ENCODE measurements at places on chromosomes 1 and 21.
A peak's percentile ranks its signal among the peaks of the same experiment; 100 is the strongest.

DNA sequence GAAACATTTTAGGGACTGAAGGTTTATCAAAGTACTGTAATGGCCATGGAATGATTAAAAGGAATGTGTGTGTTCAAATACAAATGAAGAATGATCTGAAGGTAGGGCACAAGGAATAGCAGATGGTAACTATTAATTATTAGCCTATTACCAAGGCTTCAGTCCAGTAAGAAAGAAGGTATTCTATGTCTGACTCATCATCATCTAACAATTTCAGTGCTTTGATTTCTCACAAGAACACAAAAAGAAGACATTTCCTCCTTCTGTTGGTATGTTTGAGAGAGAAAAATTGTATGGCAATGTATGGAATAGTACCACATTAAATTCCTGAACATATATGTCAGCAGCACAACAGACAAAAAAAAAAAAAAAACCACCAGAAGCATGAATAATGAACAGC lies 57.5 kb downstream of the TYW3 start:
- no peak for DNase-seq

DNA sequence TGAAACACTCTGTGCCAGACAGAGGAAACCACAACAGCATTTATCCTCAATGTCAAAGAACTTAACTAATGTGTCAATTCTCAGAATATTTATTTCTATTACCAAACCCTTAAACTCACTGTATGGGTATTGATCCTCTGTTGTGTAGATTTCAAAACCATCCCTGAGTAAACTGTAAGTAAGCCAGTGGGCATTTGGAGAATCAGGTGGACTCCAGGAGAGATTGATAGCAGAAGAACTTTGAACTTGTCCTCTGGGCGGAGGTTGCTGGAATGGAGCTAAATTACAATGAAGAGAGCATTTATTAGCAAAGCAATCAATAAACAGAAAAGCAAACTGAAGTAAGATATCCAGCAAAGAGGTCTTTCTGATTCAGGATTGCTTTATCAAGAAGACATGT lies 216.1 kb downstream of the USH2A start:
- DNase-seq: no peak

DNA sequence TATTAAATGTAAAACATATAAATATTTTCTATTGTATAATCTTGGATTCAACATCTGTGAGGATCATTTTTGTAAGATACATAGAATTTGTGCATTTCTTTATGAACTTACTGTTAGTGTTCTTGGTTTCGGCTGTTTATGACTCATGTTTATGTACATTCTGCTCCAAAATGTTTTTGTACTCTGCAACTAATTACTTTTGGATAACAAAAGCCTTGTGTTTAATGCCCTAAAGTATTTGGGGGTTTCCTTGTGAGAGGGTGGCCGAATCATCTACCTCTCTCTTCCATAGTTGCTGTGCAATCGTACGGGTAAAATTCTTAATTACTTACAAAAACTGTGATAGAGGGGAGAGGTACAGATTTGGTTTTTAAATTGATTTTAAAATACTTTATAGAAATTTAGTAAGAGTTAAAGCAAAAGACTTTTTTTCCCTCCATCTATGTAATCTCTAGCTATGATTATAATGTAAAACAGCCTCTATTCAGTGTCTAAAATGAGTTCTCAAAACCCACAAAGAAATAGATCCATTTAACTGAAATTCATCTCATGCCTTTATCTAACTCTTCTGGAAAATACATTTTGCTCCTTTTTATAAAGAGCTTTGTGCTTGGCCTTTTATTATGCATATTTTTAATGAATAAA lies 38.7 kb upstream of the LRRC8C start:
- no peak for DNase-seq

DNA sequence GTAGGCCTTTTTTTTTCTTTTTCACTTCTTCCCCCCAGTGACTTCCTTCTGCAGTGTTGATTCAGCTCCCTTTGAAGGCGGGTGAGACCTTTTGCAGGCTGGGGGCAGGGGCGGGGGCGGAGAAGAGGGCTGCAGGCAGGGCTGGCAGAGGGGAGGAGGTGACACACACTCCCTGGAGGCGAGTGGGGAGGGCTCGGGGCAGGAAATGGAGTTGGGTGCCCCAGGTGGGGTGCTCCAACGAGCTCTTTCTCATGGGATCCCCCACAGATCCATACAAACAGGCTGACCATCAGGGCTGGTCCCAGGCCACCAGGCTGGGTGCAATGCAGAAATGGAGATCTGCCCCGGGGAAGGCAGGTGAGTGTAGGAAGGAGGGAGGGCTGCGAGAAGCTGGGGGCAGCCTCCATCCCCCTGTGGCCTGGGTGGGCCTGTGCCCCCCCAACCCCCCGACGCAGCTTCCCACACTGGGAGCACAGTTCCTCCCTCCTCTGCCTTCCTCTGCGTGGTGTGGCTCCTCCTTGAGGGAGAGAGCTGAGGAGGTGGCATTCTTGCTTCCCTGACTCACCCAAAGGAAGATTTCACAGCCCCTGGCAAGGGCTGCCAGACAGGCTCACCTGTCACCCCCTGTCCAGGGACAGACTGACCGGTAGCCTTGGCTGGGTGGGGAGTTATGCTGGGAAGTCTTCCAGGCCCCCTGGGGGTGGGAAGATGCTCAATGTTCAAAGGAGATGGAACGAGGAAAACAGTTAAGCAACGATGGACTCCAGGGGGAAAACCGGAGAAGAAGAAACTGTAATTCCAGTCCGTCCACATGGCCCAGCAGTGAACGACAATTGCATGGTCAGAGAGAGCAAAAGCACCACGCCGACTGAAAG lies 7.1 kb upstream of the ITGB2 start:
- DNase-seq: peak; percentile 32

GRCh38 chr1:197103300-197103699 lies 36.2 kb upstream of the F13B start:
- peak; percentile 19 for DNase-seq

- DNase-seq: no peak
Observed at GRCh38 chr1:95582191-95582590, 348.2 kb downstream of the RWDD3 start.

DNA sequence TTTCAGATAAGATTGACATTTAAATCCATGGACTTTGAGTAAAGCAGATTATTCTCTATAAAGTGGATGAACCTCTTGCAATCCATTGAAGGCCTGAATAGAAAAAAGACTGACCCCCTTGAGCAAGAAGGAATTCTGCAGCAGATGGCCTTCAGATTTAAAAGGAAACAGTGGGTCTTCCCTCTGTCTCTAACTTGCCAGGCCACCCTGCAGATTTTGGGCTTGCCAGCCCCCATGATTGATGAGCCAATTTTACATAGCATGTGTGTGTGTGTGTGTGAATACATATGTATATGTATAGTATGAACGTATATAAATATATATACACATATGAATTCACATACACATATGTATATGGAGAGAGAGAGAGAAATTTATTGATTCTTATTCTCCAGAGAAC lies 113.4 kb downstream of the GRIK1 start:
- no peak for DNase-seq

DNA sequence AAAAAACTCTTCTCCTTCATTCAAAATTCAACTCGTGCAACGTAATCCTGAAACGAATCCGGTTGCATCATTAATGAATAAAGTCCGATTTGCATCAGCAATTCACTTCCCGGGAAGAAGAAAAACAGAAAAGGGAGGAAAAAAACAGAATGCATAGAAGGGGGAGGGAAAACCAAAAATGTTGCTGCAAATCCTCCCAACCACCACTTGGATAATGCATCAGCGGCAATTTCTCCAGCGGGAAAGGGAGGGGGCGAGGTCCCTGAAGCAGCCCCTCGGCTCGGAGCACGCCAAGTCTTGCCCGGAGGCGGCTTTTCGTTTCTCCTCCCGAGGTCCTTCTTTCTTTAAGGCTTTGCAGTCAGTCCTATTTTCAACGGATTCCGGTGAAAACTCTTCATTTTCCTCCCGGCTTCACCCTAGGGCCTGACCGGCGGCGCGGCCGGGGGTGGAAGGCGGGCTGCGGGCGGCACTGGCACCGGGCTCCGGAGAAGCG lies 723 bp downstream of the CDC42BPA start:
- no peak for DNase-seq

- no peak for DNase-seq
Observed at GRCh38 chr1:83760226-83761021, 238.5 kb downstream of the TTLL7 start.

- no peak for DNase-seq
Observed at GRCh38 chr21:43188592-43189210, 19.9 kb downstream of the CRYAA start.

- no peak for DNase-seq
Observed at GRCh38 chr1:45412899-45413298, 72.7 kb upstream of the MUTYH start.

DNA sequence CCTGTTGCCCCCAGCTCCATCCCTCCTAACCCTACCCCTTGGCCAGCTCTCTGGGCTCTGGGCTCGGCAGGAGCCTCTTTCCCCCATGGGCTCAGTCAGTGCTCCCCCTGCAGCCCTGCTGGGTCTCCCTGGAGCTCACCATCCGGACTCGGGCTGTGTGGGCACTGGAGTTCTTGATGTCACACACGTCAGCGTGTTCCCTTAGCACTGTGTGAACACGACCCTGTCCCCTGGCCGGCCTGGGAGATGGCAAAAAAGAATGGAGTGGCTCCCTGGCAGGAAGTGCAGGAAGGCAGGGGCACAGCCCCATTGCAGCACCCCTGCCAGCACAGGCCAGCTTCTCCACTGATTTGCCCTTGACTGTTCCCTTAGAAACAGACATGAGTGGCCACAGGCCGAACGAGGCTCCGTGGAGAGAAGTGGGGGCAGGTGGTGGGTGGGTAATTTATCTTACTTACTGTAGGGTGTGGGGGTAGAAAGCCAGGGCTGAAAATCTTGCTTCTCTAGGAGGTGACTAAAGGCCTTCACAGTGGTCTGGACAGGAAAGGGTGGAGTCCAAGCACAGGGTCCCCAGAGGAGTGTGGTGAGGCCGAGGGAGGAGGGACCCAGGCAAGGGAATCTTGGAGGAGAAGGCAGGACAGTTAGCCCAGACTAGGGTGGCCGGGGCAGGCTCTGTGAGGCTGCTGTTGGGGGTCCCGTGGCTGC lies 381.7 kb upstream of the VAMP3 start:
- DNase-seq: peak; percentile 36

GRCh38 chr1:152089014-152089674 lies at the start of gene TCHHL1:
TCHHL1 (minus strand) TSS chr1:152089064; CDS start chr1:152088143, 921 bp downstream.
- no peak for DNase-seq

- no peak for DNase-seq
Observed at GRCh38 chr1:223228931-223229528, 86.0 kb upstream of the TLR5 start.

DNA sequence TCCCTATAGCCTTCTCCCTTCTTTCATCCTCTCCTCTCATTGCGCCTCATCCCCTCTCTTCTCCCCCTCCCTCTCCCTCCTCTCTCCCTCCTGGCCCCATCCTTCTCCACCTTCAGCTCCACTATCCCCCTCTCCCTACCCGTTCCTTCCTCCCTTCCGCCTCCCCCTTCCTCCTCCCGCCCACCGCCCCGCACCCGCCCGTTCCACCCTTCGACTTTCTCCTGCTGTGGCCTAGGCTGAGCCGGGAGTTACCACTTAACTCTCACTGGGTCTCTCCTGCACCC lies 1.6 kb downstream of the NPR1 start:
- DNase-seq: no peak

DNA sequence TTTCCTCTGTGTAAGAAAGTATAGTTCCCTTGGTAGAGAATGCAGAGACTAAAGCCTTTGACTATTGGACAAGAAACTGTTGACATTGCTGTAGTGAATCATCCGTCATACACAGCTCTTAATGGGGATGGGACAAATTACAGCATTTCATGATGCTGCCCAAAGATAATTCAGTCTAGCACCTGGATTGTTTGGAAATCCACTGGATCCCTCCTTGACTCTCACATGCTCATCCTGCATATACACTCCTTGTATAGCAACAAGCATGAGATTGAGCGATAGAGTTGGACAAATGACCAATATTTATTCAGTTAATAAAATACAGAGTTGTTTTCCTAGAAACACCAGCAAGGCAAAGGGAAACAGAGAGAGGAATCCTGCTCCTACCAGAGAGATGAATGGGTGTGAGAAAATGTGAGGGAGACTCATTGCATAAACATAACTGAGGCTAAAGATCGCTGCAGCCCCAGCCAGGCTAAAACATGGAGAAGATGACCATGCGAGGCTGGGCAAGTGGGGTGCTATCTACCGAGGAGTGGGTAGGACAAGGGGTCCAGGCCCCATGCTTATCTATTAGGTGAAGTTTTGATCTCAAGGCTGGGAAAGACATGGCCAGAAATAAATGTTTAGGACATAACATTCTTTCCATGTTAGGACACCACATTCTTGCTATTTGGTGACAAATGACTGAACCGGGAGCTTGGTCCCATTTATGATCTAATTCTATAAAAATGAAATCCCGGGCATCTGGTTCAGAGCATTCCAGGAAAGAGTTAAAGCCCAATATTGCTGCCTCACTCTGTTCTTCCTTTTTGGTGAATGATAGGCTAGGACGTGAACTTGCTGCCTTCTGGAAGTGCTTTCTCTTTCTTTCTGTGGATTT lies 153.2 kb downstream of the TGFB2 start:
- no peak for DNase-seq

GRCh38 chr1:47855230-47855629 lies 142.0 kb downstream of the TRABD2B start:
- DNase-seq: no peak

- peak; percentile 96 for DNase-seq
Observed at GRCh38 chr1:170461762-170462384, 70.1 kb upstream of the GORAB start.

DNA sequence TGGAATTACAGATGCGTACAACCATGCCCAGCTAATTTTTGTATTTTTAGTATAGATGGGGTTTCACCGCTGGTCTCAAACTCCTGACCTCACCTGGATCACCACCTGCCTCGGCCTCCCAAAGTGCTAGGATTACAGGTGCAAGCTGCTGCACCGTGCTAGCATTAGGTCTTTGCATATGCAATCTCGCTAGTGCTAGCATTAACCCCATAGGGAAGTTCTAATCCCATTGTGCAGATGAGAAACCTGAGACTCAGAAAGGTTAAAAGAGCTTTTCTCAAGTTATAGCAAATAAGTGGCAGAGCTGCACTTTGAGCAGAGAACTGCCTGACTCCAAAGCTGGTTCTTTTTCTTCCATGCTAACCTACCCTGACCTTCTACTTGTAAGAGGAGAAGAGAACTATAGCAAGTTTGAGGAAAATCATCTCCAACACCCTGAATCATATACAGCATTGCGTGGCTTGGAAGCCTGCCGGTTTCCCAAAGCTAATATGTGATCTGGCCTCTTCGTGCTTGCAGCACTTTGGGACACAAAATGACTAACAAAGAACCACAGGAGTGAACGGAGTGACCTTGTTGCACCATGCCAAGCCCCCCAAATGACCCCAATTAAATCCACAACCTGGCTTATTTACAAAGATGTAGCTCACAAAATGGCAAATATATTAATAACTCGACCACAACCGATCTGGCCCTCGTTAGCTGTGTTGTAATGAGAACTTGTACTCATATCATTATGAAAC lies 185.1 kb downstream of the TM2D1 start:
- peak; percentile 55 for DNase-seq

GRCh38 chr1:156525071-156525501 lies 24.5 kb upstream of the MEF2D start:
- DNase-seq: no peak

GRCh38 chr1:61285371-61285885 lies 203.1 kb downstream of the NFIA start:
- no peak for DNase-seq

GRCh38 chr21:42353623-42354022 lies 2.8 kb upstream of the TFF2 start:
- no peak for DNase-seq

All from skeletal muscle cell (primary cell).